ENCODE measurements at places on chromosomes 16 and 17. TPM values are rescaled to one million over a fixed set of nuclear protein-coding genes. Genes with fewer than 3 reads are reported as not detected.

The TSPOAP1 gene
- 0.18 TPM for polyA plus RNA-seq

GRCh38 chr16:568401-569258 lies 1.1 kb upstream of the PIGQ start:
- DNase-seq: no peak

DNA sequence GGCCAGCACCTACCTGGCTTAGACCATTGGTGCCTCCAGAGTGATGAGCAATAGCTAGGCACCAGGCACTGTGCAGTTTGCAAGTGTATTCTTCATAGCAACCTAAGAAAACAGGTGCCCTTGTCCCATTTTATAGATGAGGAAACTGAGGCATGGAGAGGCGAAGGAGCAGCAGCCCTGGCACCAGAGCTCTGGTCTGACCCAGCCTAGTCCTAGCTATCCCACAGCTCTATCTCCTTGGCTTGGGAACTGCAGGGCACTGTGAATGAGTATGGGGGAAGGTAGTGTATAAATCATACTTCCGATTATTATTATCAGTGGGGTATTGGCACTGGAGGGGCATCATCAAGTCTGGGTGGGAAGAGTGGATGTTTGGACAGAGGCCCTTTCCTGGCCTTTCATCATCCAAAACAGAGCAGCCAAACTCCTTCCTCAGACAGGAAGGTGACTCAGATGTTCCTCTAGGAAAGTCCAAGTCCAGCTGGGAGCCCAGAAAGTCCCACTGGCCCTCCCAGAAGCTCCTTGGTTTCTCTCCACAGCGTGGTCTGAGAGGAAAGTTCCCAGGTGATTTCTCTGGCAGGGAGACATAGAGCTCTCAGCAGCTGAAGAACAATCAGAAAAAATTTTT lies 32.0 kb upstream of the PLLP start:
- no peak for DNase-seq

The CCL22 gene
- 0.15 TPM for polyA plus RNA-seq

- DNase-seq: no peak
Measured at GRCh38 chr17:2094891-2095535, 40.1 kb downstream of the HIC1 start.

GRCh38 chr16:70348991-70349390 lies 2.3 kb downstream of the DDX19A start:
- DNase-seq: no peak

The SEZ6L2 gene
- not detected for polyA plus RNA-seq

GRCh38 chr16:3035972-3036725 lies 595 bp downstream of the BICDL2 start:
- no peak for DNase-seq

GRCh38 chr16:86834451-86835035 lies 256.2 kb downstream of the FOXL1 start:
- DNase-seq: no peak

DNA sequence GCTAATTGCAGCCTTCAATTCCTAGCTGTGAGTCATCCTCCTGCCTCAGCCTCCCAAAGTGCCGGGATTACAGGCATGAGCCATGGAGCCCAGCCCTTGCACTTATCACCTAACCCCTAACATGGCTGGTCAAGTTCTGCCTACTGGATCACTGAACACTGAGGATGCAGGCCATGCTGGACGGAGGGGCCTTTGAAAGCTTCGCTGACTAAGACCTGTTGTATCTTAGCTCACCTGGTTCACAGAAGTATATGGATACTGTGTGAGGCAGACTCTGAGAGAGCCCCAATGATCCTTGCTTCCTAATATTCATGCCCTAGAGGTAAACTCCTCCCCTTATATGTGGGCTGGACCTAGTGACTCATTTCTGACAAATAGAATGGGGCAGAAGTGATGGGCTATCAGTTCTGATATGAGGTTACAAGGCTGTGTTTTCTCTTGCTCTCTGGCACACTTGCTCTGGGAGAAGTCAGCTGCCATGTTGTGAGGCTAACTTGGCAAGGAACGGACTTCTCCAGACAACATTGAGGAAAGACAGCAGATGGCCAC lies 11.7 kb upstream of the TMIGD1 start:
- DNase-seq: peak; percentile 63

- DNase-seq: no peak
Measured at GRCh38 chr16:49010396-49010795, 271.2 kb downstream of the CBLN1 start.

The DNAI2 gene
- not detected for polyA plus RNA-seq

DNA sequence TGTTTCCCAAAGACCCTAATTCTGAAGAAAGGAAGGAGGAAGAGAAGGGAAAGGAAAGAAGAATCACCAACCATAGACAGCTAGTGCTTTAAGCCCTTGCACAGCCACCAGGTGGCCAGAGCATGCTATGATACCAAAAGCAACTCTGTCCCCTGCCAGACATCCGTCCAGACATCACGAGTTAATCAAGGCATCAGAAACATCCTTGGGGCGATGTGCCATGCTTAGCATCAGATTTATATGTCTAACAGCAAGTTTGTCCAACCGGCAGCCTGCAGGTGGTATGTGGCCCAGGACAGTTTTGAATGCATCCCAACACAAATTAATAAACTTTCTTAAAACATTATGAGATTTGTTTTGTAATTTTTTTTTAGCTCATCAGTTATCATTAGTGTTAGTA lies 2.9 kb upstream of the CRYBA1 start:
- DNase-seq: no peak

DNA sequence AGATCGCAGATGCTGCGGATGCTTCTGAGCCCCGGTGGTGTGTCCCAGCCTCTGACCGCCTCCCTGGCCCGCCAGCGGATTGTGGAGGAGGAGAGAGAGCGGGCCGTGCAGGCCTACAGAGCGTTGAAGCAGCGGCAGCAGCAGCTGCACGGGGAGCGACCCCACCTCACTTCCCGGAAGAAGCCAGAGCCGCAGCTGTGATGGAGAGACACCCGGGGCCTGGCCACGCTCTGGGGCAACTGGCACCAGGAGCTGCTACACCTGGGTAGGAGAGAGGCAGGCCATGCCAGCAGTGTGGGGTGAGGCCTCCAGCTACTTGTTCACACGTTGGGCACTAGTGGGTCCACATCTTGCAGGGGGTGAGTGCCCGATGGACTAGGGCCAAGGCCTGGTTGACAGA lies 6.0 kb downstream of the CCDC137 start:
- DNase-seq: no peak

GRCh38 chr17:70370816-70371215 lies 201.5 kb downstream of the KCNJ2 start:
- DNase-seq: peak; percentile 56

DNA sequence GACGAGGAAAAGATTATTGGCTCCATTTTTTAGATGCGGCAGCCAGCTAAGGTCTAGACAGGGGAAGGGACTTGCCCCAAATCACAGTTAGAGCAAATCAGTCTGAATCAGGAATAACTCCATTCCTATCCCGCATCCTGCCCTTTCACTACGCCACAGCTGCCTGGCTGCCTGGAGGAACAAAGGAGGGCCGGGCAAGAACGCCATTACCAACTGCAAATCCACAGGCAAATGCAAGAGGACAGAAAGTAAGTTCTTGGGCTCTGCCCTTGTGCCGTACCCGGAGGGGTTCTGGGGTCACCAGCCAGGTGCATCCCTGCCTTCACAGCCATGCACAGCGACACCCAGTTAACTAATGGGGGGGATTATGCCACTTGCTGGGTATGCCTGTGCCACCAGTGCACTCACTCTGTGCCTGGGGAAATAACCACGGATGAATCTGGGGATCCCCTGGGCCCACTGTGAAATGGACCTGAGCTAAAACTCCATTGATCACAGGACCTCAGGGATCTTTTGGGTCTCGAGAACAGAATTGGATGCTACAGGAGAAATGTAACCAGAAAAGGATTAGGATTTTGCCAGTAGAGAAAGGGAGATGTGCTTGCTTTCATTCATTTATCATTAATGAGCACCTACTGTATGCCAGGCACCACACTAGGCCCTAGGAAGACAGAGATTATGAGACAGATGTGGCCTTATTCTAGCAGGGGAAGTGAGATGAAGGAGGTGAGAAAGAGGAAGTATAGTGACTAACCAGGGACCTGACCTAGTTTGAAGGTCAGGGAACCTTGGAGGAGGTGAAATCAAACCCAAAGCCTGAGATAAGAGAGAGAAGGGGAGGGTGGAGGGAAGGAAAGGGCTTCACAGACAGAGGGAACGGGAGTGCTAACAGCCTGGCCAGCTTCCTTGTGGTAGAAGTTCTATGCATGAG lies 17.7 kb downstream of the BCL7C start:
- DNase-seq: peak; percentile 55

DNA sequence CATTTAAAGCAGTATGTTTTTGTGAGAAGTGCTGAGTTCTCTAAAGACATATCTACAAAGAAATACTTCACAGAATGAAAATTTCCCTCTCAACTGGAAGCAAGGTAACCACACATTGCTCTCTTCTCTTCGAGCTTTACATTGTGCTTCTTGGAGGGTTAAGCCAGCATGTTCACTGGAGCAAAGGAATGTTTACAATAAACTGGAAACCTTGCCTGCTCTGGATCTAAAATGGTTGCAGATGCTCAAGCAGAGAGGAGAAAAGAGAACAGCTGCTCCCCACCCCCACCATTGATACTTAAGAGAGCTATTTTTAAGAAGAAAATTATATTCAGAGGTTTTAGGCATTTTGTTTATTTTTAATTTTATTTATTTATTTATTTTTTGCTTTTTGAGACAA lies 213.1 kb downstream of the CEP112 start:
- DNase-seq: no peak

The KLHL10 gene
- not detected for polyA plus RNA-seq

GRCh38 chr17:55023626-55024025 lies 55.1 kb downstream of the STXBP4 start:
- no peak for DNase-seq

GRCh38 chr17:21510686-21511362 lies 134.7 kb downstream of the KCNJ12 start:
- peak; percentile 9 for DNase-seq

DNA sequence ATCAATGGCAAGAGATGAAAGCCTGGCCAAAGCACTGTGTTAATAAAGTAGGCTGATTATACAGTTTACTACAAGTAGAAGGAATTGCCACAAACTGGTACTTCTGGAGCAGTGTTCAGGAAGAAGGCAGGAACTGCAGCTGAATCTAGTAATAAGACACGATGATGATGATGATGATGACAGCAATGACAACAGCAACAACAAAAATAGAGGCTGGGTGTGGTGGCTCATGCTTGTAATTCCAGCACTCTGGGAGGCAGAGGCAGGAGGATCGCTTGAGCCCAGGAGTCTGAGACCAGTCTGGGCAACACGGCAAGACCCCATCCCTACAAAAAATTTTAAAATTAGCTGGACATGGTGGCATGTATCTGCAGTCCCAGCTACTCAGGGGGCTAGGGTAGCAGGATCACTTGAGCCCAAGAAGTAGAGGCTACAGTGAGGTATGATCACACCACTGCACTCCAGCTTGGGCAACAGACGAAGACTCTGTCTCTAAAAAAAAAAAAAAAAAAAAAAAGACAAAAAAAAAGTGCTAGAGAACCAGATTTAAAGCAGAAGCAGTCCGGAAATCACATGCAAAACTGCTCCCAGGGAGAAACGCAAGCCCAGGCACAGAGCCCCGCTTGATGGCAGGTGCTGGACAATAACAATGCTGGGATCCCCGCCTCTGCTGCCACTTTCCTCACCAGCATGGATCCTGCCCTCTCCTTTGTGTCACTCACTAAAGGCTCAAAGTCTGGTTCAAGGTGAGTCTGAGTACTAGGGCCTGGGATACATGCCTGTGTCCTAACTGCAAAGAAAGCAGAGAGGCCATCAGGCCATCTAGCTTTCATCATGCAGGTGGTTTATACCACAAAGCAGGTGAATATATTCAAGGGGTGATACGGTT lies 44.8 kb downstream of the CPPED1 start:
- no peak for DNase-seq

- no peak for DNase-seq
Measured at GRCh38 chr17:76929148-76929547, 60.9 kb downstream of the MGAT5B start.

DNA sequence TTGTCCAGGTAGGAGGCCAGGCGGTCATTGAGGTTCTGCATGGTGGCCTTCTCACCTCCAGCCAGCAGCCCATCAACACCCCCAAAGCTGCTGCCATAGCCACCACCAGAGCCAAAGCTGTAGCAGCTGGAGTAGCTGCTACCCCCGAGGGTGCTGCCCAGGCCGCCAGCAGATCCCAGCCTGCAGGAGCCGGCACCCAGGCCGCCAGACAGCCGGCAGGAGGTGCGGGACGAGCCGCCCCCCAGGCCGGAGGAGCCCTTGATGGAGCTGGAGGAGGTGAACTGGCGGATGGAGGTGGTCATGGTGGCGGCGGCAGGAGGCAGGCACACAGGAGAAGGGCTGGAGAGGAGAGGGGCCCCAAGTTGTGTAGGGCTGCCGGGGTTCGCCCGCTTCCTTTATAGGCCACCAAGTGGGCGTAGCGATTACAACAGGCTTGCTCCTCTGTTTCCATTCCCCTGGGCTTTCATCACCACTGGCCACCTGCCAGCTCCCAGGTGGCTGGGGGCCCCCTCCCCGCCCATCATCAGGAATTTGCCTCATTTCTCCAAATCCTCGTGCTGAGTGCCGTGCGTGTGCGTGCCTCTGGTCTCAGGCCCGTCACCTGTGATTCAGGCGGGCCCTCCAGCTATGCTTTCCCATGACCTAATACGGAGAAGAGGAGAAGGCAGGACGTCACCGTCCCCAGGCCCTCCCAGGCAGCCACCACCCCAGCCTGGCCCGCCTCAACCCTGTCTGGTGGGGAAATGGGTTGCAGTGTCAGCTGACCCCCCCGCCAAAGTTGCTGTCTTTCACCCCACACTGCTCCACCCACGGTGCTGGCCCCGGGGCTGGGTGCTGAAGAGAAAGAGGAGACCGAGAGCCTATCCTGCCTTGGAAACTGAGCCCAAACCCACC lies at the start of gene KRT17:
KRT17 (minus strand) TSS at position 368 of the 894 bp plus-strand sequence; CDS start at position 302, 66 bp downstream.
- peak; percentile 36 for DNase-seq

The TMEM204 gene
- polyA plus RNA-seq: 1.3 TPM

- no peak for DNase-seq
Measured at GRCh38 chr17:26773189-26774188, 520.4 kb upstream of the WSB1 start.

The NOXO1 gene
- polyA plus RNA-seq: not detected

The KIF2B gene
- not detected for polyA plus RNA-seq

GRCh38 chr17:62588109-62588508 lies 39.4 kb upstream of the MRC2 start:
- DNase-seq: no peak
